ENCODE measurements at places on chromosomes 4 and X.

DNA sequence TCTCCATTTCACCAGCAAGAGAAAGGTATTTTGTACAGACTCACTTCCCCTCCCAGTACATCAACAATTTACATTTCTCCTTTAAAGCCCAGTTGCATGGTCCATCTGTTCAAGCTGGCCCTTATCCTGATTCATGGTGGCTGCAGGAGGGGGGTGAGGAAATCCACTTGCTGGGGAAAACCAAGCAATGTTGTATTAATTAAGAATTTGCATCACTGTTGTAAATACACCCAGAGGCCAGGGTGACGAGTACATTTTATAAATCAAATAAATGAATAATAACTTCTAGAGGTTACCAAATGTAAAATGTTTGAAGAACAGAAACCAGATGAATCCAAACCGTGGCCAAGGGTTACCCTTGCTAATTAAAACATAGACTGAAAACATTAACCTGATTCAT, 395.9 kb upstream of the INTU start:
- no peak for DNase-seq

GRCh38 chrX:120690344-120690743, 60.5 kb upstream of the C1GALT1C1 start:
- DNase-seq, result no peak

- DNase-seq, result peak; percentile 13
These were observed 68.7 kb upstream of the ADAD1 start for GRCh38 chr4:122309988-122310626.

DNA sequence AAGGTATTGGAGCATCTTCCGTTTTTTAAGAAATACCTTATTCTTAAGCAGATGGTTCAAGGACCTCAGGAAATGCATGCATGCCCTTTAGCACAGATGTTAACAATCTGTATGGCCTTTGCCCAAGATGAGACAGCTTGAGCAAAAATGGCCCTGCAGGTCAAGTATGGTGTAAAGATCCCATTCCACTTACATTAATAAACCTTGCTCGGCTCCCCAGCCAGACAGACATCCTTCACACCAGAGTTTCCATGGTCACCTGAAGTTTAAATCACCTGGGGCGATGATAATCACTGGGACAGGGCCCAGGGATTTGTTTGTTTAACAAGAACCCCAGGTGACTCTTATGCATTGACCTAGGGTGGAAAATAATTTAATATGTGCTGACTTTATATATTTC, 287.0 kb upstream of the NOCT start:
- DNase-seq, result no peak

DNA sequence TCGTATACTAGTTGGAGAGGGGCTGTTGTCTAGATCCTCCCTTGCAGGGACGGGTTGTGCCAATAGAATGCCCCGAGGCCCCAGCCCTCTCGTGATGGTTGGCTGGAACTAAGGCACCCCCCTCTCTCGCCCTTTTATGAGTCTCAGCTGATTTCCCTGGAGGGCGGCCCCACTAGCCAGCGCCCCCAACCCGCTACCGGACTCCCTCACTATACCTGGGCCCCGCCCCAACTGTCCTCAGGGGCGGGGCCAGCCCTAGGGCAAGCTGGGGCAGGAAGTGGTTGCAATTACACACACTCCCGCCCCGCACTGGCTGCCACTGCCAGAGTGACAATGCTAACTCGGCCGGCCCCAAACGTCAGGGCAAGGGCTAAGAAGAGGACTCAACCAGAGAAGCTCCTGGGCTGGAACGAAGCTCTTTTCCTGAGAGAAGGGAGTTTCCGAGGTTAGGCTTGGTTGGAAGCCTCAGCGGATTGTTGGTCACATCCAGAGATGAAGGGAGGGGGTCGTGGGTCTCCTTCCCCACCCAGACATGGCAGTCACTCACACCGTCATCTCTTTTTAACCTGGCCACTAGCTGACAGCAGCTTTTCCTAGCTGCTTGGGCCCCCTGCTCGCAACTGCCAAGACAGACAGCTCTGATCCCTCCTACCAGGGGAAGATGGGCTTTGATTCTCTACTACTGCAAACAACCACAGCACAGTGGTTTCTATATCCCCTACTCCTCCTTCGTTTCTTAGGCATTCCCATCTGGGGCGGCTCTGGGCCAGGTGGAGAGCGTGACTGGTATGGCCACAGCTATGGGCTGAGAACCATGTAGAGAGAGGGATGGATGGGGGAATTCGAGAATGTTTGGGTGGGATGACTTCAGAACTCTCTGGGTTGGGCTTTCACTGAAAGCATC, 21.0 kb upstream of the BCORL1 start:
- no peak for DNase-seq

DNA sequence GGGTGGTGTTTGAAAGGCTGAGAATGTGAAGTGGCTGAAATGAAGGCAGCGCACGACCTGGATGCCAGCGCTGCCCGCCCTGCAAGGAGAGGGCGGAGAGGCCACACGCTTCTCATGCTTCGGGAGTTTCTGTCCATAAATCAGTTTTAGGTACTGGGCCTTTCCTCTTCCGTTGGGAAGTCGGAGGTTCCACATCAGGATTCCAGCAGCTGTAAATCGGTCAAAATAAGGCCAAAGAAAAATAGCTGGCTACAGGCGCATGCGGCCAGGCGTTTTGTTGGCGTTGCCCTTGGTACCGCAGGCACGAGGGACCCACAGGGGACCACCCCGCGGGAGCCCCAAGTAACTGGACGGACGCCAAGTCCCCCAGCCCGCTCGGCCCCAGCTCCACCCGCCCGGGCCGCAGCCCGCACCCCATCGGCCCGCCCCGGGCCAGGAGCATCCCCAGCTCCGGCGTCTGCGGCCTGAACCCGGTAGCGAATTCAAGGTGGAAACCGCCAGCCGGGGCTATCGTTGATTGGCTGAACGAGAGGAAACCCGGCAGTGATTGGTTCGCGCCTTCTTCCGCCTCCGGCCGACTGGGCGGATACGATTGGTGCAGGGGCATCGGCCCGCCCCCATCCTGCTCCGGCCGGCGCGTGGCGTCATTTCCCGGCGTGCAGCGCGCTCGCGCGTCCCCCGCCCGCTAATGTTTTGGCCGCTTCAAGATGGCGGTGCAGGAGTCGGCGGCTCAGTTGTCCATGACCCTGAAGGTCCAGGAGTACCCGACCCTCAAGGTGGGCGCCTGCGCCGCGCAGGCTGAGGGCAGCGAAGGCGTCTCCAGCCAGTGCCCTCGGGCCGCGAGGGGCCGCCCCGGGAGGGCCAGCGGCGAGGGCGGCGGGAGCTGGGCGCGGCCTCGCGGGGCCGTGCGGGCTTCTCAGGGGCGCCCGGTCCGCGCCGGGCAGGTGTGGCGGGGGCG, at the start of gene MAEA:
MAEA (plus strand) TSS at position 685 of the 958 bp plus-strand sequence; CDS start at position 708, 23 bp downstream.
- DNase-seq, result peak; percentile 96

DNA sequence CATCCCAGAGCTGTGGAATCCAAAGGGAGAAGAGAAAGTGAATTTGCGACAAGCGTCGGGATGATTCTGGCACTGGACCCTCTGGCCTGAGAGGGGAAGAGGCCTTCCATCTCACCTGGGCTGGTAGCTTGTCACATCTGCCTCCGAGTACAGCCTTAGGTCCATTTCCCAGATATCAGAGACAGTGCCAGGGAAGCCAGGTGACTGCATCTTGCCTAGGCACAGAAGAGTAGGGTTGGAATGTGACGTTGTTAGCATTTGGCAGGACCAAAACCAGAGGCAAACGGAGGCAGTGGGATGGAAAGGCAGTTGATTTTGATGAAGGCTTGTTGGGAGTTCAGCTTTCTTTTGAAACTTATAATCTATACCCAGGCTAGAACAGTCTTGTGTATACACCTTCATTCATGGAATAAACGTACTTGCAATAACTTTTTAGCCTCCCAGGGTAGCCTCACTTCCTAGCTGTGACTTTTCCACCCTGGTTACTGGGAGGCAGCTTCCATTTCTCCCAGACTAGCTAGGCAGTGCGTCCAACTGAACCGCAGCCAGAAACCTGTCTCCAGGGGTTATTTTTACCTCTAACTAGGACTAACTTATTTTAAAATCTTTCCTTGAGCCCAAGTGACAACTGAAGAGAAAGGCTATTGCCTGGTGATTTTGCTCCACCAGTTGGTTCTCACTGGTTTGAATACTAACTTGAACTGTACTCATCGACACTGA, 5.9 kb downstream of the SOD3 start:
- no peak for DNase-seq

DNA sequence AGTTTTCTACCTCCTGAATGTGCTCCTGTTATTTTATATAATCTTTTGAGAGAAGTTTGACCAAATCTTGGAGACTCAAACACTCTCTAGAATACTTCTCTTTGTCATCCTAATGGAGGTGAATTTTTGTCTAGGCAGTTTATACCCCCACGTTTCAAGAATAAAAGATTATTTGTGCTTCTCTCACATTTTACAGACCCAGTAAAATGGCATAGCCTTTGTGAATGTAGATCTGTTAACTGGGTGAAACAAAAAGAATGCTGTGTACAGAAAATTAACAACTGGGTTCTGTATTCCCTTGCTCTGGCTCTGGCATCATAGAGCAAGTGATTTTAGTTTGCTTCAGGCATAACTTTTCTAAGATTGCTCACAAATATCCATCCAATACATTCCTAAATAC, 26.1 kb downstream of the GASK1B start:
- DNase-seq, result no peak

- DNase-seq, result no peak
These were observed 376.0 kb downstream of the GBA3 start for GRCh38 chr4:23068756-23069155.

Data from astrocyte of the spinal cord (primary cell).